ENCODE measurements at places on chromosomes 12 and 14.

DNA sequence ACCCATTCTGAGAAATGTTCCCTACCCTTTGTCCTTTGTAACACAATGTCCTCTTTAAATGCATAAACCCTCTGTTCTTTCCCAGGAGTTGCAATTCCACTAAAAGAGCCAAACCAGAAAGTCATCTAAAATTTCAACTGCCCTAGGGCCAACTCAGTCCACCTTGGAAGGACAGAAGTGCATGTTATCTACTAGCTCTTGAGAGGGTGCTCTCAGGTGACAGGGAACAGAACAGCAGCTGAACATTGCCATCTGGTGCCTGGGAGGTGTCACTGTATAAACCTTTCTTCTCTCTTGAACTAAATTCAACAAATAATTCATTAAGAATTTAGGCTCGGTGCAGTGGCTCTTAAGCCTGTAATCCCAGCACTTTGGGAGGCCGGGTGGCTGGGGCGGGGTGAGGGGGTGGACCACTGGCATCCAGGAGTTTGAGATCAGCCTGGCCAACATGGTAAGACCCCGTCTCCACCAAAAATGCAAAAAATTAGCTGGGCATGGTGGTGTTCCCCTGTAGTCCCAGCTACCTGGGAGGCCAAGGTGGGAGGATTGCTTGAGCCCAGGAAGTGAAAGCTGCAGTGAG lies 10.3 kb upstream of the FERMT2 start:
- no peak for DNase-seq

DNA sequence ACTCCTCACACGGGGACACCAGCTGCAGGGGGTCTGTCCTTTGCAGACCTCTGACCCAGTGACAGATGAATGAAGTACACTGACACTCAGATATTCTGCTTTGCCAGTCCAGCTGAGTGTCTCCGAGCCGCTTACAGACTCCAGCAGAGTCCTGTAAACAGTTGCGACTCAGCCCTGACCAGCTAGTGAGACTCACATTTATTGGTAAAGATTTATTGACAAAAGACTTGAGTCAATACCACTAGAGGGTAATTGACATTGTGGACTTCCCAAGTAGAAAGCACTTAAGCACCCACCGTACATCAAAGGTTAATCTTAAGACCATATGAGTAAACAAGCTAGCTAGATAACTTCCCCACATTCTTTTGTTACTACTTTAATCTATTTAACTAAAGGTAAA lies 9.8 kb upstream of the FKBP4 start:
- DNase-seq = no peak

GRCh38 chr14:54087376-54087775 lies 130.8 kb upstream of the BMP4 start:
- DNase-seq = no peak

- DNase-seq = no peak
Measured at GRCh38 chr14:97306760-97307246, 509.6 kb downstream of the VRK1 start.

- no peak for DNase-seq
Measured at GRCh38 chr12:172732-173161, 41.2 kb downstream of the SLC6A12 start.
